ENCODE measurements at places on chromosomes 12 and 14. TPM values are rescaled to one million over a fixed set of nuclear protein-coding genes. Genes with fewer than 3 reads are reported as not detected.

DNA sequence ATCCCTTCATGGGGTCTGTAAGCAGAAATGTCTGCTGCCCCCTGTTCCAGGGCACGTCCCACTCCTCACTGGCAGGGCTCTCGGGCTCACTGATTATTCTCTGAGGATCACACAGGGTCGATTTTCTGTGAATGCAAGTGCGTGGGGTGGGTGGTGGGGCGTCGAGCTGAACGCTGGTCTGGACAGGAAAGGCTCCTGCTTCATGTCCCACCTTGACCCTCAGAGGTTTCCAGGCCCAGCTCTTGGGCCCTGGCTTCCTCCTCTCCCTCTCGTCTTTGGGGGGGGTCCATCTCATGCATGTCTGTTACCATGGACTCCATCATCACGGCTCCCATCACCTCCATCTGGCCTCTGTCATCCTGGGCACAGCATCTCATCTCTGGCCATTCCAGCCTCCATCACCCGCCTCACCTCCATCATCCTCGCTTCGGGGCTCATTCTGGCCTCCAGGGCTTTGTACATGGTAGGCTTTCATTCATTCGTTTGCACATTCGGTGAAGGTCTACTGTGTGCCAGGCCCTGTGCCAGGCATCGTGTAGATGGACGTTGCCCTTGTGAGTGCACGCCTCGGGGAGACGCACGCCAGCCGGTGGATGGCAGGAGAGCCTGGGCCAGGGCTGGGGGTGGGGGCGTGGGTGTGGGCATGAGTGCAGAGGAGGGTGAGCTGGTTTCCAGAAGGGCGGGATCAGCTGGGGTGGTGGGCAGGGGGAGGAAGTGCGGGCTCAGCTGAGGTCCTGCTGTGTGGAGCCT, 34.7 kb downstream of the RTL1 start:
- DNase-seq: no peak

DNA sequence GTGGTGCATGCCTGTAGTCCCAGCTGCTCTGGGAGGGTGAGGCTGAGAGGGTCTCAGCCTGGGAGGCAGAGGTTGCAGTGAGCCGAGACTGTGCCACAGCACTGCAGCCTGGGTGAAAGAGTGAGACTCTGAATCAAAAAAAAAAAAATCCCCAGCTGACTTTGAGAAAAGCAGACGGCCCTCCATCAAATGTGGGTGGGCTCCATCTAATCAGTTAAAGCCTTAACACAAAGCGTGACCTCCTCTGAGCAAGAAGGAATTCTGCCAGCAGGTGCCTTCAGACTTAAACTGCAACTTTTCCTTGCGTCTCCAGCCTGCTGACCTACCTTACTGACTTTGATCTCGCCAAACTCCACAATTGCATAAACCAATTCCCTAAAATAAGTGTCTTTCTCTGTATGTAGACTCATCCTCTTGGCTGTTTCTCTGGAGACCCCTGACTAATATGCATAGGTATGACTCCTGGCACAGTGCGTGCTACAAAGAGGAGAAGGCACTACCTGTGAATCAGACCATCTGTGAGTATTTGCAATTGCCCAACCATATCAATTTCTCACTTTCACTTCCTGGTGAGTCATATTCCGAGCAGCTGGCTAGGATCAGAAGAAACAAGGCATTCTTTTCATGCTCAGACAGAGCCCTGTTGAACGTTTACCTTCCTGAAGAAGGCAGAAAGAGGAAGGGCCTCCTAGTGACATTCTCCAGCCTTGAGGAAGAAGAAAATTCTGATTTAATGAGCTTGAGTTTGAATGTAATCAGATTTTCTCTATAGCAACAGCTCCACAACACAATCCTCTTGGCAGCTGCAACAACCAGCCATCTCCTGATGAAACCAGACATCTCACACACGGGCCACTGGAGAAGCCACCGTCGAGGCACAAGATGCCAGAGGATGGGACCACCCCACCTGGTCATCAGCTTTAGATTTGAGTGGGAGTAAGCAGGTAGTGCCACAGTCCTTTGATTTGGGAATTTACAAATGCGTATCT, 54.3 kb downstream of the CLMN start:
- no peak for DNase-seq

GRCh38 chr12:89939522-89940215, 231.0 kb upstream of the ATP2B1 start:
- no peak for DNase-seq

DNA sequence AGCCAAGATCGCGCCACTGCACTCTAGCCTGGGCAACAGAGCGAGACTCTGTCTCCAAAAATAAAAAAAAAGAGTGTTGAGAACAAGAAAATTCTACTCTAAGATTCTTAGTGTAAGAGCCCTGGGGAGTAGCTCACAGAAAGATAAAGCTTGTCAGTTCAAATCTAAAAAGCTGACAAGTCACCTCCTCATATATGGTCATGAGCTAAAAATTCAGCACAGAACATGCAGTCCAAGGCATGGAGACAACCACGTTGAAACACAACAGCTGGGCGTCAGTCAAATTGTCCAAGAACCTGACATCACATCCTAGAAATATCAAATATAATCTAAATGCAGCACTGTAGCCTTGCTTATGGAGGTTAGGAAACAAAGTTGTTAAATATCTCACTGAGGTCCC, 47.8 kb downstream of the CLIP1 start:
- DNase-seq: no peak

DNA sequence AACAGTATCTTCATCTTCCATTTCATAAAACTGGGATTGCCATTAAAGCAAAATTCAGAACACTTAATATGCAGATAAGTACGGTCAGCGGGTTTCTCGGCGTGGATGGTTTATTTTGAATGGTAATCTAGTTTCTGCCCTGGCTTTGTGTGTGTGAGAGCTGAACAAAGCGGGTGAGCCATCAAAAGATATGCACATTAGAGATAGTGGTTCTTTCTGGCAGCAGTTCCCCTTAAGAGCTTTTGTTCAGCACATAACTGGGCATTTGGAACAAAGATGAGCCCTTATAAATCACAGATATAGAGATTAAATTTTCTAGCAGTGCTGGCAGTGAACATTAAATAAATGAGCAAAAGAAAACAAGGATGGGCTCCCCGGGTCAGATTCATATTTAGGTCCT, 207.5 kb downstream of the CALM1 start:
- no peak for DNase-seq

- no peak for DNase-seq
Observed at GRCh38 chr14:49617852-49618519, 2.4 kb downstream of the RPL36AL start.

DNA sequence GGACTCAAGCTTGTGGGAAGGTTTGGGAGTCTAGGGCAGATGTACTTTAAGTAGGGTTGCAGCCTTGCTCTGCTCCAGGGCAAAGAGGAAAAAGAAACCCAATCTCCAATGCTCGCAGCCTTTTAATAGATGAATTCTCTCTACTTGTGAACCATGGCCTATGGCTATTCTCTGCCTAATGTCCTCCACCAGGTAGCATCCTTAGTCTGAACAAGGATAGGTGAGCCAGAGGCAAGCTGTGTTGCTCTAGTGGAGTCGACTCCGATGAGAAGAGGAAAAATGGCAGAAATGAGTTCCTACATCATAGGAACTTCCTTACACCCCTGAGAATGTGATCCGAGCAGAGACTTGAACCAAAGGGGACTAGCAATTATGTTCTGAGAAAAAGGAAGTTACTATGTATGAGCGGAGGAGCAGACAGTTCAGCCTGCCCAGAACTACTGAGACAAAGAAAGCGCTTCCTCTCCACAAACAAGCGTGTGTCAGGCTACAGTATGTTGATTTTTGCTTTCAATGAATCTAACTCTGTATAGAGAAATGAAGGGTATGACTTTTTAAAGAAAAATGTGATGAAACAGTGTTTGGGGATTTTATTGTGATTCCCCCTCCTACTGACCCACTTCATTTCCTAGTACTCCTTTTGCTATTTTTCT, 153.6 kb upstream of the ARID2 start:
- no peak for DNase-seq

- DNase-seq: no peak
Observed at GRCh38 chr14:62662811-62663455, 382.3 kb downstream of the KCNH5 start.

GRCh38 chr12:107549651-107550480, 135.7 kb upstream of the PWP1 start:
- no peak for DNase-seq

GRCh38 chr12:108560321-108560721, 652 bp downstream of the SART3 start:
- no peak for DNase-seq

CISTR gene
- polyA plus RNA-seq: not detected

KLRC3 gene
- polyA plus RNA-seq: 0.37 TPM

CMKLR1 gene
- polyA plus RNA-seq: 4.5 TPM

RPL41 gene
- 5,204 TPM for polyA plus RNA-seq

TNFAIP2 gene
- 51.0 TPM for polyA plus RNA-seq

SLC17A8 gene
- 0.52 TPM for polyA plus RNA-seq

OTUB2 gene
- polyA plus RNA-seq: 1.00 TPM

PTPRB gene
- polyA plus RNA-seq: 14.7 TPM

ARMH4 gene
- 15.4 TPM for polyA plus RNA-seq

WBP11 gene
- polyA plus RNA-seq: 62.4 TPM
